CD4-positive, CD25-positive, alpha-beta regulatory T cell (primary cell): ENCODE measurements at places on chromosomes 16 and 17.

DNA sequence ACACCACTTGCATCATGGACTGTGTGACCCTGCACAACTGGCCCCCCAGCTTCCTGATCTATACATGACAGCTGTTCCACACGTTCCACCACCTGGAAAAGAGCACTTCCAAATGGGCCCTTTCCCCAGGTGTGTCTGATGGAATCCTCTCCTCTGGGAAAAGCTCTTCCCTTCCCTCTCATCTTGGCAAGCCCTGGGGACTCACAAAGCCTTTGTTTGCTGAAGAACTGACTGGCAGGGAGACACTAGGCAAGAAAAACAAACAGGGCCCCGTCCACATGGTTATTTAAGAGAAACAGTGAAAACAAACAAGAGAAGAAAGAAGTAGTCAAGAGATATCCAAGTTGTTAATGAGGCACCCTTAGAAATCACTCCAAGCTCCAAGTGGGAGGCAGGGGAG is 52.6 kb downstream of the C16orf95 start:
- H3K27me3 ChIP-seq, result no peaks in the 10 kb centered on the region
- no peak overlapping the region for H3K4me3 ChIP-seq
- no peak for DNase-seq
- H3K36me3 ChIP-seq, result no peaks in the 10 kb centered on the region

DNA sequence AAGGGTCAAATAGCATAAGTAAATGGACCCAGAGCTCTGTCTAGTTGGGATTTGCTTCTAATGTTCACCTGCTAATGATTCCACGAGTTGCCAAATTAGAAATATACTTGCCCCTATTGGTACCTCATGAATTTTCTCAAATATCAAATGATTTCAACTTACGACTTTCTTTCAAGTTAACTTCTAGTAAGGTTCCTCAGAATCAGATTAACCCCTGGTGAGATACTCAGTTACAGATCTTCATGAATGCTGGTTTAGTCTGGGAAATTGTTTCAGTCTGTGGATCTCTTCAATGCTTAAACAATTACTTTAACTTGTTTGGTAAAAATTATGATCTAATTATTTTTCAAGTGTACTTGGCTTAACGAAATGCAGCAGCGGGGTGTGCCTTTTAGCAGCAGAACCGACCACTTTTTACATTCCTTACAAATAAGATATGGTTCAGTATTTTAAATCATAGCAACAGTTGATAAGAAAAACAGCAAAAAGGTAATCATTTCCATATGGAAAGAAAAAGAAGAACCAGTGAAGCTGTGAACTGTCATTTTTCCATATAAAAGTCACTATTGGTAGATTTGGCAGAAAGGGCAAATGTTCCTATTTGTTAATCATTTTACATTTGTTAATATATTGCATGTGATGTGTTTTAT is 34.5 kb downstream of the TUBD1 start:
- H3K36me3 ChIP-seq, result peaks cover 16% of the 10 kb centered on the region
- no peak for DNase-seq
- H3K27ac ChIP-seq, result no peak overlapping the region
- H3K27me3 ChIP-seq, result no peaks in the 10 kb centered on the region

- no peak overlapping the region for H3K27ac ChIP-seq
- no peaks in the 10 kb centered on the region for H3K4me1 ChIP-seq
These were observed 98.5 kb downstream of the SOX9 start for GRCh38 chr17:72219137-72219823.

GRCh38 chr17:77874303-77875050 is 84.0 kb upstream of the TNRC6C start:
- H3K27ac ChIP-seq, result no peak overlapping the region
- peaks cover 35% of the 10 kb centered on the region for H3K4me1 ChIP-seq
- no peak overlapping the region for H3K4me3 ChIP-seq
- H3K36me3 ChIP-seq, result no peaks in the 10 kb centered on the region

DNA sequence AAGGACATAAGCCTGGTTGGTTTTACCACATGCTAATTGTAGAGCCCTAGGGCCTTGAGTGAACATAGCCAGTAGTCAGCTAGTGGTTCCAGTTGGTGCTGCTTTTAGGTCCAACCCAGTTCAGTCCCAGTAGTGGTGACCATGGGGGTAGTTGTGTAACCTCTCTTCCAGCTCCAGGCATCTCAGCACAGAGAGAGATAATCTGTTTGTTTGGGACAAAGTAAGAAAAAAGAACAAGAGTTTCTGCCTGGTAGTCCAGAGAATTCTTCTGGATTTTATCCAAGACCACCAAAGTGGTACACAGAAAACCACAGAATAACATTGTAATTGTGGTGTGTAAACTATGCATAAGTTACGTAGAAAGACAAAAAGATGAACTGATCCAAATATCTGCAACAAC is 5.2 kb upstream of the CCL13 start:
- no peak overlapping the region for H3K4me3 ChIP-seq
- no peak overlapping the region for H3K27ac ChIP-seq
- H3K27me3 ChIP-seq, result peaks cover 9% of the 10 kb centered on the region
- no peaks in the 10 kb centered on the region for H3K36me3 ChIP-seq

GRCh38 chr17:13583996-13584700 is 17.6 kb downstream of the HS3ST3A1 start:
- no peak overlapping the region for H3K4me3 ChIP-seq
- H3K27me3 ChIP-seq, result no peaks in the 10 kb centered on the region
- H3K36me3 ChIP-seq, result no peaks in the 10 kb centered on the region
- H3K4me1 ChIP-seq, result no peaks in the 10 kb centered on the region

GRCh38 chr17:57406131-57406980 is 150.0 kb downstream of the MSI2 start:
- H3K27me3 ChIP-seq, result no peaks in the 10 kb centered on the region
- H3K27ac ChIP-seq, result no peak overlapping the region
- peaks cover 29% of the 10 kb centered on the region for H3K36me3 ChIP-seq
- no peak overlapping the region for H3K4me3 ChIP-seq
- DNase-seq, result no peak

DNA sequence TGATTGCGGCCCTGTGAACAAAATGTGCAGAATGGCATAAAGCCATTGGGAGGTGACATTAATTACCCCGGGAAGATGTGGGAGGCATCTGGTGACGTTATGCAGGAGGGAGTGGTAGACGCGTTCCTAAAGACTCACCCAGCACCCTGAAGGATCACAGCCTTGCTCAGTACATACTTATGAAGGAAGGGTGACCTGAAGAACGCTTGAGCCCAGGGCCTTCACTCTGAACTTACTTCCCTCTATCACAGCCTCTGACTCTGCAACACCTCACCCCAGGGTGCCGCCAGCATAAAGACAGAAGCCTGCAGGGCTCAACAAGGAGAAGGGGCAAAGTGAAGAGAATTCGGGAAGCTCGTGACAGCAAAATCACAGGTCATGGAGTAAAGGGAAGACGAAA is 9.4 kb downstream of the MFSD6L start:
- H3K27me3 ChIP-seq, result no peaks in the 10 kb centered on the region
- DNase-seq, result no peak
- H3K36me3 ChIP-seq, result no peaks in the 10 kb centered on the region
- H3K4me1 ChIP-seq, result peaks cover 5% of the 10 kb centered on the region
- H3K27ac ChIP-seq, result no peak overlapping the region
- no peak overlapping the region for H3K4me3 ChIP-seq
